ENCODE measurements at places on chromosomes 7 and 10.

DNA sequence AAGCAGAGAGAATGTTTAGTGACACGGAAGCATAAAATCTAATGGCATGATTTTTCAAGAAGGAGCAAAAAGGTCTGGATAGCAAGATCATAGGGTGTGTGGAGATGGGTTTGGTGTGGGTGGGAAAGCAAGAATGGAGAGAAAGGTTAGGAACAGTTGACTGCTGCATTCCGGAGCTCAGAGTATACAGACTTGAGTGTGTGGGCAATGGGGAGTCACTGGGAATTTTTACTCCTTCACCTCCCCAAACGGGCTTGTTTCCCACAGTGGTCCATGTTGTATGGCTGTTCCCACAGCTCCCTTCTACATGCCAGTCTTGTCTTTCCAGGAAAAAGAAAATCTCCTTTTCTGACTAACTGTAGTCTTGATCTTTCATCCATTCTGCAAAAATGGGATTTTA is 122.1 kb downstream of the CDK6 start:
- no peak for DNase-seq

- no peak for DNase-seq
These were observed 71.8 kb upstream of the VWDE start for GRCh38 chr7:12475362-12476063.

- no peak for DNase-seq
These were observed 18.3 kb upstream of the ZC3HAV1L start for GRCh38 chr7:139054101-139054500.

DNA sequence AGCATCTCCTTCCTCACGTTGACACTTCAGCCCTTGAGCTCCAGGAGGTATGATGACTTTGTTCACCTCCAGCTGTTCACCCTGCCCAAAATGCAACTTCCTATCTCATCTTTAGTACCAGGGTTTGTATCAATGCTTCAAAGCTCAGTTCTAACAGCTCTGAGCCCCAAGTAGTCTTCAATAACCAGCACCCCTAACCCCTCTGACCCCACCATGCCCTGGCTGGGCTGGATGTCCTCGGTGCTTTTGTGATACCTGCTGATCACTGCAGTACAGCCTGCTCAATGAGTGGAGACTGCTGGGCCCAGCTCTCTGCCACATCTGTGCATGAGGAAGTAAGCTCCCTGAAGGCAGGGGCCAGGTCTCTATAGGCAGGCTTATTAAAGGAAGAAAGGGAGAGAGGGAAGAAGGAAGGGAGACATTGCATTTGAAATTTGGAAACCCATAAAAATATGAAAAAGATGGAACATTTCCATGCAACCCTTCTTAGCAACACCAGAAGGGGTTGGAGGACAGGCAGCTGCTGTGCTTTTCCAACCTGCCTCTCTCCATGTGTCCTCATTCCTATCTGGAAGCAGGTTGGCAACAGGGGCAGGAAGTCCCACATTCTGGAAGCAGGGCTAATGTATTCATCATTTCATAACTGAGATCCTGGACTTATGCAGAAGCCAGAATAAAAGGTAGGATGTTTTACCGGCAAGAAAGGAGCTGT is 756.1 kb downstream of the GRID1 start:
- DNase-seq = no peak
